ENCODE measurements at places on chromosomes 11 and 22.

DNA sequence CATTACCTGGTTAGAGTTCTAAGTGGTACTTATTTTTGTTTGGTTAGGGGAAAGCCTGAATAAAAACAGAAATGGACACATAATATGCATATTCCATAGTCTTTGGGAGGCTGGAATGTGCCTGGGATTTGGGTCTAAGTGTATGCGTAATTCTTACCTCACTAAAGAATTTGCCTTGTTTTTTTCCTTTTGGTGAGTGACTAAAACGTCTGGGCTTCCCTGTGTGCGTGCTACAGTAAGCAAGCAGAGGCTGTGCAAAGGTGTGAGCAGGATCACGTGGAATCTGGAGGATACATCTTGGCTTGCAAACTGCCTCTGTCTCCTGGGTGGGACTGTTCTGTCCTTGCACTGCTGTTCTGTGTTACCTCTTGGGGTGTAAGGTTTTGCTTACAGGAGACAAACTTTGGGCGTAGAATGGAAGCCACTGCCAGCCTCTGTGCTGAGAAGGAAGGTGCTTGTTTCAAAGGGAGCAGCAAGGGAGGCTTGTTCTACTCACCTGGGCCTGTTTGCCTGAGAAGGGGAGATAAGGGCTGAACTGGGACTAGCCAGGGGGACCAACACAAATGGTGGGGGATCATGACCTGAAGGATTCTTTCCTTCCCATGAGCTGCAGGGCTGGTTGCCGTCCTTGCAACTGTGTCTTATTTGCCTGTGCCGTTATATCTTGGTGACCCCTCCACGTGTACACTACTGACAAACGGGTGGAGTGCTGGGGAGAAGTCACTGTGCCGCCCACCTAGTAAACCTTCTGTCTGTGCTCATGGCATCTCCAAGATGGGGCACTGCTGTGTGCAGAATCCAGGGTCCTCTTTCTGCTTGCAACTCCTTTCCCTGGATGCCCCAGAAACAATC is 4.5 kb downstream of the NEAT1 start:
- peak; percentile 77 for DNase-seq

DNA sequence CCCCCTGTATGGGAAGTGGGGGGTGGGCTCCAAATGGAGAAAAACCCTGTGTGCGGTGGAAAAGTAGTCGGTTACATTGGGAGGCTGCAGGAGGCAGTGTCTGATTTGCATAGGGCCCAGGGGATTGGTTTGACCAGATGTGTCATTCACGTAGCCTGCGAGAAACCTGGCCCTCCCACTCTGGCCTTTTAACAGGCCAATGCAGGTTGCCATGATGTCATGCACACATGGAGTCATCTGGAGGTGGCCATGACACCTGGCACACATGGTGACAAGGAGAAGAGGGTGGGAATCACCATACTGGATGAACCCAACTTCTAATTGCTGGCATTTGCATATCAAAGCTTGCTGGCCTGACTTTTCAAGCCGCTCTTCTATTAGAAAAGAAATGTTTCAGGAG is 50.6 kb downstream of the FAM181B start:
- DNase-seq, result no peak

GRCh38 chr22:43136801-43137200 is 6.4 kb downstream of the MCAT start:
- no peak for DNase-seq

GRCh38 chr11:69171476-69172240 is 15.9 kb downstream of the SMIM38 start:
- DNase-seq, result no peak

- DNase-seq, result no peak
These were observed 87.6 kb downstream of the LARGE1 start for GRCh38 chr22:33832558-33833151.

DNA sequence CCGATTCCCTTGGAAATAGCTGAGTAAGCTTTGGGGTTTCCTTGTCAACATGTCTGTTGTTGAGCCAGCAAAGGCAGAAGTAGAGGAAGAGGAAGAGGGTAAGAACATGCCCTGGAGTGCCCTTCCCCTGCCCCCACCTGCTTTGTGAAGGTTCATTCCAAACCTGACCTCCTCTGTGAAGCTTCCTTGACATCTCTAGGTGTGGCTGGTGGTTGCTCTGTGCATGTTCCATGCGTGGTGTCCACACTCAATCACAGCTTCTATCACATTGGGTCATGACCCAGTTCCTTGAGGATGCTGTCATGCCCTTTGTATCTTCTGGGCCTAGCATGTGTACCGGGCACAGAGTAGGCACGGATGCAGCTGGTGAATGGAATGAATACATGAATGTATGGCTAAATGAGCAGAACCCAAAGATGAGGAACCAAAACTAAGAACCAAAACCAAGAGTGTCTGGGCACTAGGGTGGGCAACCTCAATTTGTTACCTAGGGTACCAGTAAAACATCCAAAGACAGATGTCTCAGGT is 23.7 kb upstream of the FXYD6 start:
- no peak for DNase-seq

GRCh38 chr11:9681583-9682372 is 17.9 kb downstream of the SWAP70 start:
- DNase-seq, result no peak

- DNase-seq, result no peak
These were observed 52.3 kb downstream of the SHISAL1 start for GRCh38 chr22:44260216-44261035.

GRCh38 chr22:43467216-43467940 is 55.6 kb downstream of the MPPED1 start:
- no peak for DNase-seq

- DNase-seq, result peak; percentile 52
These were observed 36.1 kb upstream of the OR8B8 start for GRCh38 chr11:124481365-124482323.

GRCh38 chr11:110735455-110736170 is 23.4 kb upstream of the ARHGAP20 start:
- DNase-seq, result no peak

GRCh38 chr11:944711-945470 is 19.2 kb downstream of the AP2A2 start:
- DNase-seq, result peak; percentile 45

DNA sequence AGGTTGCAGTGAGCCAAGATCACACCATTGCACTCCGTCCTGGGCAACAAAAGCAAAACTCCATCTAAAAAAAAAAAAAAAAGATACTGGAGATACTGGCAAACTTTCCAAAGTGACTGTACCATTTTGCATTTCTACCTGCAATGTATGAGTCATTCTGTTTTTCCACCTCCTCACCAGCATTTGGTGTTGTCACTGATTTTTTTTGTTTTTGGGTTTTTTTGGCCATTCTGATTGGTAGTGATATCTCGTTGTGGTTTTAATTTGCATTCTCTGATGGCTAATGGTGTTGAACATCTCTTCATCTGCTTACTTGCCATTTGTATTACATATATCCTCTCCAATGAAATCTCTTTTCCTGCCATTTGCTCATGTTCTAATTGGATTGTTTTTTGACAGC is 12.0 kb upstream of the RBX1 start:
- no peak for DNase-seq

DNA sequence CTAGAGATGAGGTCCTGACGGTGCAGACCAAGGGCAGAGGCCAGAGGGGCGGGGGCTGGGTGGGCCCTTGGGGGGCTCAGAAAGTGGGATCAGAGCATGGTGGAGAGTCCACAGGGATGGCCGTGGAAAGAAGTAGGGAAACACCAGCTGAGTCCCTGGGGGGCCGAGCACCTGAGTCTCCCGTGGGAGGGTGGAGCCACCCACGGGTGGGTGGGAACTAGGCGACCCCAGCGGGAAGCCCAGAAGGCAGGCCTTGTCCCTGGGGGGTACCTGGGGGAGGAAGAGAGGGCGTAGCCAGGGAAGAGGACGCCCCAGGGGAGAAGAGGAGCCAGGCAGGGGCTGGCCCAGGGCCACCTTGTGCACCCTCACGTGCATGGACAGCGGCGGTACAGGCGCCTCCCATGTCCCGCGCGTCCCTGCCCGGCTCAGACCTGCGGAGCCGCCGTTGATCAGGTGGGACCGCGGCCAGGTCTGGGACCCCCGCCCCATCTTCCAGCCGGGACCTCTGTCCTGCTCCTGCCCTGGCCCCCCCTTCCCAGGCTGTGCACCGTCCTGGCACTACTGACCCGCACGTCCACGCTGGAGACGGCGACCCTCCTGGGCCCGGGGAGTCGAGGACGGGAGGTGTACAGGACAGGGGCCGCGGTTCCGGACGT is 10.2 kb downstream of the CRELD2 start:
- DNase-seq, result no peak

- no peak for DNase-seq
These were observed 1.5 kb downstream of the MS4A8 start for GRCh38 chr11:60700689-60701468.

GRCh38 chr11:19359221-19360000 is 118.7 kb upstream of the E2F8 start:
- DNase-seq, result peak; percentile 72

- DNase-seq, result no peak
These were observed 12.7 kb downstream of the DGAT2 start for GRCh38 chr11:75781296-75781695.

DNA sequence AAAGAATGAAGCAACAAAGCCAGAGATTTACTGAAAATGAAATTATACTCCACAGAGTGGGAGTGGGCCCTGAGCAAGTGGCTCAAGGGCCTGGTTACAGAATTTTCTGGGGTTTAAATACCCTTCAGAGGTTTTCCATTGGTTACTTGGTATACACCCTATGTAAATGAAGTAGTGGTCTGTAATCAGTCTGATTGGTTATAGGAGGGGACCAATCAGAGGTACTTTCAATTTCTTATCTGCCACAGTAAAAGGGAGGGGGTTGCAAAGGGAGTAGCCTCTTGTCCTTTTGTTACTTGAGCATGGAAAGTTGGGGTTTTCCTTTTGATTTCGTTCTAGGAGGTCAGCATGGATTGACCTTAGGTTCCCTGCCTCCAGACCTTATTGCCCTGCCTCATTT is 63.5 kb downstream of the ATM start:
- DNase-seq, result no peak

DNA sequence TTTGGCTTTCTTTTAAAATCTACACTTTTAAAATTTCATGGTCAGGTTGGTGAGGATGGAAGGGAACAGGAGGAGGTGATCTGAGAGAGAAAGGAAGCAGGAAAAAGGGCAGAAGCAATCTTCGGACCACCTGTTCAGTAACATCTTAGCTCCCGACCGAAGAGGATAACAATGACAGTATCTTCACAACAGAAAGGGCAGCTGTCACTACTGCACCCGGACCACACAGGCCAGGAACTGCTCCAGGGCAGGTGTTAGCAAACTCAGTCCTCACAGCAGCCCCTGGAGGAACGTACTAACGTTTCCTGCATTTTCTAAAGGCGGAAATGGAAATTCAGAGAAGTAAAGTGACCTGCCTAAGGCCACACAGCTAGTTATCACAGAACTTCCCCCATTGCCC is 16.8 kb downstream of the PTPN5 start:
- DNase-seq, result no peak

DNA sequence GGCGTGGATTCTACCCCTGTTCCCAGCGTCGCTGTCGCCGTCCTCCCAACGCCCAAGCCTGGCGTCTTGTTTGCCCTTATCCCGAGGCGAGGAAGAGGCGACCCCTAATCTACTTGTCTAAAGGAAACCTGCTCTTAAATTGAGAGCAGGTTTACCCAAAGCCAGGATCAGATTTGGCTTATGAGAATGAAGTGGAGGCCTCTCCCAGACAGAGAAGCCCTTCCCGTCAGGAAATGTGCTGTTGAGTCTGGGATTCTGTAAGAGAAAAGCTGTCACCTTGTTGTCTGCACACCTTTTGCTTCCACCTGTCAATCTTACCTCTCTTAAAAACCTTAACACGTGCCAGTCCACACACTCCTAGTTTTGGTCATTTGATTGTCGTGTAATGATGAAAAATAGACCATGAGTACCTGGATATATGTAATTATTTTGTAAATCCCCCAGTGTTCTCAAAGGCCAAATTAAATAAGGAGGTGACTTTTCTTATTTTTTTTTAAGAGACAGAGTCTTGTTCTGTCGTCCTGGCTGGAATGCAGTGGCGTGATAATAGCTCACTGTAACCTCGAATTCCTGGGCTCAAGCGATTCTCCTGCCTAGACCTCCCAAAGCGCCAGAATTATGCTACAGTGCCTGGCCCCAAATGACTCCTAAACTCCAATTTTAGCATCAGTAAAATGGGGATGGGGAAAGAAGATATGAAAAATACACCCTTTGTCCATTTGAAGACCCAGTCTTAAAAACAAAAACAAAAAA is 627 bp downstream of the GTF2H1 start:
- no peak for DNase-seq

DNA sequence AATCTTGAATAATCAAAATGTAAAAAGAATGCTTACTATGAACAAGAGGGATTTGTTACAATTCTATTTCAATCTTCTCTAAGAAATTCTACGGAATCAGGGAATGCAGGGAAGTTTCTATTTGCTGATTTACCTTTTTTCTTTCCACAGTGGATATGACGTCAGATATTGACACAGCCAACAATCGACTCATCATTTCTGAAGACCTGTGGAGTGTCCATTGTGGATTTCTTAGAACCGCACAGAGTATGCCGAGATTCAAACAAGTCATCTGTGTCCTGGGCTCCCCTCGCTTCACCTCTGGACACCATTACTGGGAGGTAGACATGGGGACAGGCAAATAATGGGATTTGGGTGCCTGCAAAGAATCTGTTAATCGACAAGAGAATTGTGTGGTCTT is 4.1 kb upstream of the RFPL1 start:
- DNase-seq, result no peak

DNA sequence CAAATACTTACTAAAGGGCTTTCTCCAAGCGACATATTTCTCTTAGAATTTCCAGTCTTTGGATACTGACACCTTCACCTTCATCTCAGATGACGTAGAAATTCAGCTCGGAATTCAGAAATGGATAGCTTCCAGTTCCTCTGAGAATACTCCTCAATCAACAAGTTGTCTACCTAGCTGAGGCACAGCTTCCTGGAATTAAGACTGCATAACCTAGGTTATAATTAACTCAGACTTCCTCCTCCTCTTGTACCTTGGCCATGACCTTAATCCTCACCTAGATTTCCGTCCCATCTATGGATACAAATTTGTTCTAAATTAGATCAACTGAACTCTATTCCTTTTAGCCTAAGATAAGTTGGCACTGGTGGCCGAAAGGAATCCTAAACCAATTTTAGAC is 17.4 kb downstream of the ATP5MG start:
- no peak for DNase-seq

DNA sequence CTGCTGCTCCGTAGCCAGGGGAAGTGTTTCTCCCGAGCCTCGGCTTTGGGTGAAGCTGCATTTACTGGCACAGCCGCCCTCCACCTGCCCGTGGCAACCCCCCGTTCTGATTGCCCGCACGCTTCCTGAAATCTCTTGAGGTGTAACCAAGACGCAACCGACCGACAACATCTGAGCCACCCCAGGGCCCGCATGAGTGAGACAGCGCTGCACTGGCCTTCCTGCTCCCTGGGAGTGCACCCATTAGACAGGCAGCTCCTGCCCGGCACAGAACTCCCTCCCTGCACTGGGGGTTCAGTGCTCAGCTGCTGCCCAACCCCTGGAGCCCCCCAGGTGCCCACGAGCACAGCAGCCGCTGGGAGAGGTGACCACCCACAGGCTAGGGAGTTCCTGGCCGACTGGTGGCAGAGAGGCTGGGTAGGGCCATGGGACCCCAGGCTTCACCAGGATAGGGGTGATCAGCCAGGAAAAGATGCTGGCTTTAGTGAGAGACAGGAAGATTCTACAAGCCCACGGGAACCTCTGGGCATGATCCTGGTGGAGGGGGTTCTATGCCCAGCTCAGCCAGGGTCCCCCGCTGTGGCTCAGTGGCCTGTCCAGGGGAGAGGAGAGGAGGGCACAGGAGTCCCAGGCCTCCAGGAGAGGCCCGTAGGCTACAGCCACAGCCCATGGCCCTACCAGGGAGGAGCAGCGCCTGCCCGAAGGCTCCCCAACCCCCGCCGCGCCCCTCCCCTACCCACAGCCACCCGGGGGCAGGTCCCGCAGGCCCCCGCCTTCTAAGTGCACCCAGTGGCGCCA is 14.6 kb downstream of the PLXNB2 start:
- DNase-seq, result no peak

GRCh38 chr11:73399636-73400035 is 23.4 kb downstream of the RELT start:
- DNase-seq, result no peak
